GM13976 (cell line): ENCODE measurements at places on chromosomes 6 and 20.

DNA sequence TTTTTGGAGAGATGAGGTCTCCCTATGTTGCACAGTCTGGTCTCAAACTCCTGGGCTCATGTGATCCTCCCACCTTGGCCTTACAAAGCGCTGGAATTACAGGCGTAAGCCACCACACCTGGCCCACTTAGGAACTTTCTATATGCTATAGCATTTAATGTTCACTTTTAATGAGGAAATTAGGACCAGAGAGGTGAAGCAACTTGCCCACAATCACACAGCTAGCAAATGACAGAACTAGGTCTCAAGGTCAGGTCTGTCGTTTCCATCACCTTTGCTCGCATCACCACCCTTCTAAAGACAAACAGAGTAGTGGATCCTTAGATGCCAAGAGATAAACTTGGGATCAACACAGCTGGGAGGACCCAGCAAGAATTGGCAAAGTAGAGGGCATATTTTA, 381.7 kb downstream of the CD83 start:
- no peak for DNase-seq

DNA sequence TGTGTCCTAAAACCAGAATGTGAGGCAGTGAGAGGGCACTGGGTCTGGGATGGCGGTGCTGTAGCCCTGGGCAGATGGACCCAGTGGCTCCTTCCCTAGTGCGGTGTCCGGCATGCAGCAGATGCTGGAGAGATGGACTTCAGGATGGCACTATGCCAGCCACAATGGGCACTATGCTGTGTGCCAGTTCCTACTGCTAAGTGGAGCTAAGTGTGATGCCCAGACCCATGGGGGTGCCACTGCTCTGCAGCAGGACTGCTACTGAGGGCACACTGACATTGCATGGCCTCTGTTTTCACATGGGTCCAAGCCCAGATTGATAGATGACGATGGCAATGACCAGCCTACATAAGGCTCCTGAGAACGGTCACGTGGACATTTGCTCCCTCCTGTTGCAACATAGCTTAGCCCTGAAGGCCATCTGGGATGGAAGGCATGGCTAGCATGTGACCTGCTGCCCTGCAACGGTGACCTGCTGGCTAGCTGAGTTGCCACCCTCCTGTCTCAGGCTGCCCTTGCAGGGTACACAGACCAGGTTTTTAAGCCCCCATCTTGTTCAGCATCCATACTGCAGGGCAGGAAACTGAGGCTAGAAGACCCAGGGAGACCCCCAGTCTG, 31.3 kb upstream of the KCNK16 start:
- DNase-seq, result no peak

DNA sequence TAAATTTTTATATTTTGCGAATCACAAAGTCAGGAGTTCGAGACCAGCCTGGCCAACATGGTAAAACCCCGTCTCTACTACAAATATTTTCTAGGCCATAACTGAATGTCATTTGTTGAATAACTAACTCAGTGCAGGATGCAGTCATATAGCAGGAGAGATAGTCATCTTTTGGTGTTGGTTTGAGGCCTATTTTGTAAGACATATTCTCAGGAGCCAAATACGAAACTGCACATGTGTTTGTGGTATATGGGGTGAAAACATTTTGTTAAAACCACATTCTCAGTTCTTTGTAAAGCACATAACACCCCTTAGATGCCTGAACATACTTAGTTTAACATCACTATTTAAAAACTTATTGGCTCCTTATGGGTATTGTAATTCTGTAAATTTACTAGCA, 4.7 kb upstream of the ENPP5 start:
- DNase-seq, result peak; percentile 42

GRCh38 chr20:50172347-50173013, 18.1 kb upstream of the CEBPB start:
- DNase-seq, result peak; percentile 51

DNA sequence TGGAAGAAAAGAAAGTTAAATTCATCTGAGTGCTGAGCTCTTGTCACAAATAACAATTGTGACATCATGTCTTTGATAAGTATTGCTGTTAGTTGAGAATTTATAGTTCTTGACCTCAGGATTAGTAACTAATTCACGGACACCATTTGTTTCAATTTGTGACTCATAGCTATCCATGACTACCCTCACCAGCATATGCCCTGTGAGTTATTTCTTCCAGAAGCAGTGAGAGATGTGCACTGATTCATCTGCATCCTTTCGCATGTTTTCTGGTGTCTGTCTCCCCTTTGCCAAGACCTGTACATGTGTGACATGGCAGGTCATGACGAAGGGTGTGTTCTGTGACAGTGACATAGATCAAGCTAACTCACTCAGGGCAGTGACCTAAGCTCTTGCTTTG, 86.9 kb downstream of the SOBP start:
- no peak for DNase-seq

- no peak for DNase-seq
Observed at GRCh38 chr20:31948008-31948407, 3.8 kb downstream of the PDRG1 start.

GRCh38 chr6:49118478-49118877, 344.6 kb downstream of the MMUT start:
- DNase-seq, result no peak

DNA sequence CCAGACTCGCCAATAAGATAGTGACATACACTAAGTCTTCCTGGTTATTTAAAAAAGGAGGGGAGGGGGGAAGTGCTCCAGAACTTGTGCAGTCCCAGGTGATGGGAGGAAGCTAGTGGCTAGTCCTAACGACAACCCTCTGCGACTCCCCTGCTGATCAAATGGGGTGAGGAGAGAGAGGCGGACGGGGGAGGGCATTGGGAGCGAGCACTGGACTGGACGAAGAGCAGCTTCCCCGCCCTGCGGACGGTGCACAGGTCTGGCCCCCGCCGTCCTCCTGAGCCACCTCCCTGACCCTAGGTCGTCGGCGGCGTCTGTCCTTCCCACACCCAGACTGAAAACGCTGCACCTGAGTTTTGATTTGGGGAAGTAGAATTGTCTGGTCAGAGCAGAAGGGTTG, 2.2 kb upstream of the OLIG3 start:
- peak; percentile 42 for DNase-seq

GRCh38 chr20:59179988-59180387, 16.4 kb downstream of the ZNF831 start:
- no peak for DNase-seq

- DNase-seq, result no peak
Observed at GRCh38 chr6:1670711-1671462, 61.2 kb downstream of the FOXC1 start.

GRCh38 chr6:24915641-24916040, 20.1 kb downstream of the RIPOR2 start:
- DNase-seq, result no peak
